ENCODE measurements at places on chromosomes 6 and 20.

DNA sequence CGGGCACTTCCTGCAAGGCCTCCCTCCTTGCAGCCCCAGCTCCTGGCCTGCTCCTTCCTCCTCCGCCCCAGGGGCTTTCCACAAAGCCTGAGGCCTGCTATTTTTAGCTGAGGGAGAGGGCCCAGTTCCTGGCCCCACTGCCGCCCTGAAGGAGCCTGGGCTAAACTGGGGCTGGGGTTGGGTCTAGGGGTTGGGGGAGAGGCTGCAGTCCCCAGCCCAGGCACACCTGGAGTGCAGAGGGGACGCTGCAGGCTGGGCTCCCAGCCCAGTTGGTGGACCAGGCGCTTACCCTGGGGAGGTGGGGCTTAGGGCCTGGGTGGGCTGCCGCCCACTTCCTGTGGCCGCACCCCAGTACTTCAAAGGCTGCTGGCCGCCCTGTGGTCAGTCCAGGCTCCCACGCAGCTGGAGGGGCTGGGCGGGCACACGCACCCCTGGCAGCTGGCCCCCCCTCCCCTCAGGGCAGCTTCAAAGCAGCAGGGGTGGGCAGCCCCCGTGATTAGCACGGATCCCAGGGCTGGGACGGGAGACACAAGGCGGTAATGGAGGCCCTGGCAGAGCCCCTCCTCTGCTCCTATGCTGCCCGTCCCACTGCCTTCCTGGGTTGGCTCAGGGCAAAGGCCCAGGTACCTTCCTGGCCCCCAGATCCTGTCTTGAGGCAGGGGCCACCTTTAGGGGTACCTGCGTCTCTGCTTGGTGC is 7.1 kb upstream of the ABHD16B start:
- DNase-seq: no peak

GRCh38 chr6:149961728-149962425 is 1.9 kb upstream of the ULBP1 start:
- no peak for DNase-seq

- no peak for DNase-seq
Observed at GRCh38 chr6:159097256-159097655, 52.5 kb upstream of the TAGAP start.

- no peak for DNase-seq
Observed at GRCh38 chr6:72813807-72814596, 192.1 kb downstream of the KCNQ5 start.

All from aorta (tissue), 5 donors.